ENCODE measurements at places on chromosomes 4 and X.

DNA sequence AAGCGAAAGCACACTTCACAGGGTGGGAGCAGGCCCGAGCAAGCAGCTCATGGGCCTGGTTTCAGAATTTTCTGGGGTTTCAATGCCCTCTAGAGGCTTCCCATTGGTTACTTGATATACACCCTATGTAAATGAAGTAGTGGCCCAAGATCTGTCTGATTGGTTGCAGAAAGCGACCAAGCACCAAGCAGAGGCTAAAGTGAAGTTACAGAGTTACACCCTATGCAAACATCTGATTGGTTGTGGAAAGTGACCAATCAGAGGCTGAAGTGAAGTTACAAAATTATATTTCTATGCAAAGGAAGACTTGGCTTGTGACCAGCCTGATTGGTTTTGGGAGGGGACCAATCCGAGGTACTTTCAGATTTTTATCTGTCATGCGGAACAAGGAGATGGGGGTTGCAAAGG lies 8.2 kb downstream of the FHIP1A start:
- no peak for DNase-seq

DNA sequence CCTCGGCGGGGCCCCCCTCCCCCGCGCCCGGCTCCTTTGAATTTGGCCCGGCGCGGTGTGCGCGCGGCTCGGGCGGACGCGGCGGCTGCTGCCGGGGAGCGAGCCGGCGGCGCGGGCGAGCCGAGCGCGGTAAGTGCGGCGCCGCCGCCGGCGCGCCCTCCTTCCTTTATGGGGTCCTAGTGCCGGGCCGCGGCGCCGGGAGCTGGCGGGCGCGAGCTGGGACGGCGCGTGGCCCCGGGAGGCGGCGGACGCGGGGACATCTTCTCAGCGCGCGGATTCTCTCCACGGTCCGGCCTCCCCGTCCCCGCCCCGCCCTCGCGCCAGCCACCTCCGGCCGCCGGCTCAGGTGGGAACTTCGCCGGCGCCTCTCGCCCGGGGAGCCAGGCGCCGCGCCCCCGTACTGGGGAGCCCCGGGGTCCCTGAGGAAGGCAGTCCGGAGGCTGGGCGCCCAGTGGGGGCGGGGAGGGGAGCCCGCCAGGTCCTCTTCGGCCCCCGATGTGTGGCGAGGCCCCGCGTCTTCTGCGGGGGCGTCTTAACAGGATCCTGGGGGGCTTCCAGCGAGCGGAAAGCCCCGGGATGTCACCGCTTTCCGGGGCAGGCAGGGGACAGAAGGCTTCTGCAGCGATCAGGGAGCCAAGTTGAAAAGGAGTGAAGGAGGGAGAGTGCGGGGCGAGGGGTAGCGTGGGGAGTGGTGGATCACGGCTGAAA lies 98.4 kb upstream of the TENM3 start:
- peak; percentile 26 for DNase-seq

- DNase-seq: no peak
Measured at GRCh38 chrX:86044216-86044615, 3.1 kb downstream of the CHM start.

DNA sequence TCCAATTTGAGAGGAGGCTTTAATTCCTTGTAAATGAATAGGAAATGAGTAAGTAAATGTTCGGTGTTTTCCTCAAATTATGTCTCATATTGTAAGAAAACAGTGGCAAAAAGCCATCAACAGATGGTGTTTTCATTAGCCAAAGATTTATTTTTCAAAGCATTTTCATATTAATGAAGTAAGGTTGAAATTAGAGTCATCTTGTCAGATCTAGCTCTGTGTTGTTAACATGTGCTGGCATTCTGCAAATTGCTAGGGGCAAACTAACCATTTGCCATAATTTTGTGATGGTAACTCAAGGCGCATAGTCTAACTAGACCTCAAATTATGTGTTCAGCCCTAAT lies 24.7 kb downstream of the MID2 start:
- no peak for DNase-seq

- no peak for DNase-seq
Measured at GRCh38 chr4:7153711-7154110, 38.6 kb upstream of the SORCS2 start.

DNA sequence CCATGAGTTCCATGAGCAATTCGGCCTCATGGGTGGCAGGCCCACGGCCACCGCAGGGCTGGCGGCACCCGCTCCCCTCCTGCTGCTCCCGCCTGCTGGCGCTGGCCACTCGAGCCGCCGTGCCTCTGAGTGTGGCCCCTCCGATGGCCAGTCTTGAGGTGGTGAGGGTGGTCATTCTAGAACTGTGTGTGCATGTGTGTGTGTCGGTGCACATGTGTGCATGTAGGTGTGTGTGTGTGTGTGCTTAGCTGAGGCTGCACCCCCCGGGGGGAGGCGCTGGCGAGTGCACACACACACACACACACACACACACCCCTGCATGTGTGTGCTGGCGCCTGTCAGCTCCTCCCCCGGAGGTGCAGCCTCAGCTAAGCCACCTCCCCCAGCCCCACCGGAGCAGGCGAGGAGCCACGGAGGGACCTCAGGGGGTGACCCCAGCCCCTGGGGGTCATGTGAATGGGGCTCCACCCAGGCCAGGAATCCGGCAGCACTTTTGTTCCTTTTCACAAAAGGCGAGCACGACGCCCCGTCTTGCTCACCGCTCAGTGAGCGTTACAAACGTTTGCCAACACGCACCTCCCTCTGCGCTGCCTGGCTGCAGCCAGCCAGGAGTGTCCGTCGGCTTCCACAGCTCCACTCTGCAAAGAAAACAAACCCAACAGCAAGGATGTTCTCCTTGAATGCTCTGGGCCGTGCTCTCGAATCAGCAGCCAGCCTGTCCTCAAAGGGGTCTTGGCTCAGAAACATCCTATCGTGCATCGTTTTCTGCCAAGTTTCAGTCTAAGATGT lies 29.9 kb downstream of the FGFRL1 start:
- DNase-seq: no peak

- DNase-seq: no peak
Measured at GRCh38 chr4:164307262-164307661, 446.7 kb upstream of the SMIM31 start.

DNA sequence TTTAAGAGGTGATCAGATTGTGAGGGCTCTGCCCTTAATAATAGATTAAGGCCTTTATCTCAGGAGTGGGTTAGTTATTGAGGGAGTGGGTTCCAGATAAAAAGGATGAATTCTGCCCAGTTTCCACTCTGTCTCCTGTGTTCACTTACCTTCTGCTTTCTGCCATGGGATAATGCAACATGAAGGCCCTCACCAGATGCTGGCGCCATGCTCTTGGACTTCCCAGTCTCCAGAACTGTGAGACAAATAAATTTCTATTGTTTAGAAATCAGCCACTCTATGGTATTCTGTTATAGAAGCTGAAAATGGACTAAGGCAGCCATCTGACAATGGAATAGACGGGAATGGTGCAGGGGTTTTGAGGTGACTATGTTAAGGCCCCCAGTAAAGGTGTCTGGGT lies 6.9 kb upstream of the RELL1 start:
- no peak for DNase-seq

GRCh38 chr4:96986816-96987215 lies 1146.9 kb downstream of the PDHA2 start:
- DNase-seq: no peak

DNA sequence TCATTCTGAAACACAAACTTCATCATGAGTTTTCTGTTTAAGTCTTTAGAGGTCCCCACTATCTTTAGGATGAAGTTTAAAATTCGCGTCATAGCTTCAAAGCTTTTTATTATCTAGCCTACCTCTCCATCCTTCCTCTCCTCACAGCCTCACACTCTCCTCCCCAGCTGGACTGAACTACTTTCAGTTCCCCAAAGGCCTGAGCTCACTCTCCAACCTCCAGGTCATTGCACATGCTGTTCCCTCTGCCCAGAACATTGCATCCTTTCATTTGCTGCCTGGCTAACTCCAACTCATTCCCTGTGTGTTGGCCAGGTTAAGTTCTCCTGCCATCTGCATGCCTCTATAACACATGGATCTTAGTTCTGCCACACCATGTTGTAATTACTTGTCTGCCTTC lies 2.9 kb upstream of the OTUD5 start:
- no peak for DNase-seq

- DNase-seq: peak; percentile 38
Measured at GRCh38 chr4:88737307-88737941, 39.8 kb upstream of the NAP1L5 start.

- DNase-seq: no peak
Measured at GRCh38 chrX:9626379-9626778, 139.3 kb downstream of the GPR143 start.

GRCh38 chr4:155615081-155615887 lies 51.4 kb upstream of the GUCY1A1 start:
- DNase-seq: no peak

GRCh38 chr4:129561886-129562671 lies 466.1 kb downstream of the C4orf33 start:
- no peak for DNase-seq

GRCh38 chr4:185227131-185227551 lies 17.7 kb downstream of the SNX25 start:
- no peak for DNase-seq

DNA sequence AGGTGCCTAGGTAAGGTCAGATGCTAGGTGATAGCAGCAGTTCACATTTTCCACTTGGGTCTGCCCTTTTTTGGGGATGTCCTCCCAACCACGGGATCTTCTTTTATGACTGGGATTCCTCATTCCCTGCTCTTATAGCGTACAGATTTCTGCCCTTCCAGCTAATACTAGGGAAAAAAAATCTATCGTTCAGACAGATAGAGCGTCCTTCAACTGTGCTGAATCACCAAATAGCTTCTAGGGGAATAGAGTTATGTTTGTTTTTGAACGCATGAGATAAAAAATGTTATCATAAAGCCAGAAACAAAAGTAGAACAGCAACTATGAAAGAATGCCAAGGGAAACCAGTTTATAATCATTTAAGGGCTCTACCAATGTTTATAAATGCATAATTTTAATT lies 13.0 kb downstream of the RAP2C start:
- no peak for DNase-seq

DNA sequence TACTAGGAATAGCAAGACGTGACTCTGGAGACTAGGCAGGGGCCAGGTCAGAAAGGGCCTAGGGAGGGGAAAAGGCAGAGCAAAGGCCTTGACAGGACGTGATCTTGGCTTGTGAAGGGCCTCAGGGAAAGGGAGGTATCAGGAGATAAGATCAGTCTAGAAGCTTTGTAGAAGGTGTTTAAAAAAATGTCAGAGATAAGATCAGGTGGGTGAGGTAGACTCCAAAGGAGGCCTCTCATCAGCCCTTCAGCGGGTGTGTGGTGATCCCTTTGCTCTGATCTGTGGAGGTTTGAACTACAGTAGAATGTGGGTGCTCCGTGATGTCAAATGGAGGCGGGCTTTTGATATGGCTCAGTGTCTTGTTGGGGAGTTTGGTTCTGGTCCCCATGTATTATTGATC lies 78.8 kb upstream of the PRPS1 start:
- DNase-seq: no peak

- DNase-seq: no peak
Measured at GRCh38 chrX:153485396-153486080, 9.2 kb upstream of the BGN start.

- no peak for DNase-seq
Measured at GRCh38 chr4:174036111-174036510, 247.4 kb downstream of the FBXO8 start.

- DNase-seq: no peak
Measured at GRCh38 chr4:40214661-40215418, 18.0 kb downstream of the RHOH start.

DNA sequence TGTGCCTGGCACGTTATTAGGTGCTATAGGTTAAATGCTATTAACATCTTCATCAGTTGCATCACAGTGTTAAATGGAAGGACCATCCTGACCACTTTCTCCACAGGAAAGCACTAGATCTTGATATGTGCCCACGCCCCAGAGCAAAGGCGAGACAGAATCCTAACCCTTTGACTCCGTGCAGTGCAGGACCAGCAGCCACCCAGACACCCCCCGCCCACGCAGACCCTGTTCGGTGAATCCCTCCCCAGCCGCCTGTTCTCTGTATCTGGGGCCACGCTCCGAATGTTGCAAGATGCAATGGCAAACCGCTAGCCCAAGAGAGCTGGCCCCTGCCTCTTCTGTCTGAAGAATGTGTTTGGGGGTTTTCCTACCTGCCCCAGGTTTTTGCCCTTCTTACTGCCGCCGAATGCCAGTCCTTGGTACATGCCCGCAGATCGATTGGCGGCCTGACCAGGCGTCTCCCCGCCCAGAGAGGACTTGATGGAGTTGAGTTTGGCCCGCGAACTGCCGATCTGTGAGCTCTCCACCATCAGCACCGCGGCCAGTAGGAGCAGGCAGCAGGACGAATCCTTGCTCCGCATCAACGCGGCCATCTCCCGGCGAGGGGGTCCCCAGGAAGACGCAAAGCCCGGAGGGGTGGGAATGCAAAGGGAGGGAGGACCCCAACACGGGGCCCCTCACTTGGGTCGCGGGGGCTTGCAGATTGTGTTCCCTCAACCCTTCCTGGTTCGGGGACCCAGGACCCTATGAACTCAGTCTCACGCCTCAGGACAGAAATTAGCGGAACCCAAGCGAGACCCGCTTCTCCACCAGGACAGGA lies 906 bp downstream of the DKK2 start:
- DNase-seq: peak; percentile 21

DNA sequence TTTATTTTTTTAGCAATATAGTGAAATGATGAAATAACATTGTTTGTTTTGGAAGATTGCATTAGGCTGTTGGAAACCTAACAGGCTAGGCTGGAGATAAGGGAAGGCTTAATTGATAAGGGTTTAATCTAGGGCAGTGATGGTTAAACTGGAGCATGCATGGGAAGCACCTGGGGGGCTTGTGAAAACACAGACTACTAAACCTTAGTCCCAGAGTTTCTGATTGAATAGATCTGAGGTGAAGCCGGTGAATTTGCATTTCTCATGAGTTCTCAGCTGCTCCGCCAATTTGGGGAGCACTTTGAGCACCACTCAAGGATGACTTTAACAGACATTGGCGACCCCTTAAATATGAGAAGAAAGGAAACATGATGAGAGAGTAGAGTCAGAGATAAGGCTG lies 11.5 kb downstream of the STK26 start:
- DNase-seq: no peak

GRCh38 chrX:31227250-31227649 lies 155.4 kb upstream of the FTHL17 start:
- no peak for DNase-seq

GRCh38 chr4:188660796-188661195 lies 521.6 kb downstream of the TRIML1 start:
- no peak for DNase-seq

DNA sequence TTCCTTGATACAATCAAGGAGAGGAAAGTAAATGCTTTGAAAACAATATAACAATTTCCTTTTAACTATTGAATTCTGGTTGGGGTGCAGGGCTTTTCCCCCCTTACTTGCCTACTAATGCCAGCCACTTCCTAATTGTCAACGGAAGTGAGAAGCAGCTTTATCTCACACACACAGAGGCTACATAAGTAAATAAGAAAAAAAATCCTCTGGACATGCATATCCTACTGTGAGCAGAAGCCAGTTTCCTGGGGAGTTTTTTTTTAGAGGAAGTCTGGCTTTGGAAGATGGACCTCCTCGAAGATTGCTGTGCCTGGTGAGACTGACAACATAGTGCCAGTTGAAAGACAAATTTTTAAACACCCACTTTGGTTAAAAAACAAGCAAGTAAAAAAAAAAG lies 180.6 kb downstream of the OPHN1 start:
- DNase-seq: no peak
